ENCODE measurements at places on chromosomes 6 and 20.

DNA sequence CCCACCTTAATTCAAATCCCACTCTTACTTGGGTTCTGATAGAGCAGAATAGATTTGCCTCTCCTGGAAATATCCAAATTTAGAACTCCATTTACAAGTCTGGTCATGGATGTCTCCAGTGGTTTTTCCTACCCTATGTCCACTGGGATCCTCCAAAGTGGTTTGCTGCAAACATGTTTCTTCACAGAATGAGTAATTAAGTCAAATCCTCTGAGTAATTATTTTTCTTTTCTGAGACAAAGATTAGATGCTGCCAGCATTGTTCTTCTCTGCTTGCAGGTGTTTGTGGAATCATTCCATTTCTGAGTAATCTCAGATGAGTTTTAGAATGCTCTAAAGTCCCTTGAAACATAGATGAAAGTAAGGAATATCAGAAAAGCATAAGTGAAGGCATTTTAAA is 21.9 kb downstream of the DTD1 start:
- DNase-seq: no peak

DNA sequence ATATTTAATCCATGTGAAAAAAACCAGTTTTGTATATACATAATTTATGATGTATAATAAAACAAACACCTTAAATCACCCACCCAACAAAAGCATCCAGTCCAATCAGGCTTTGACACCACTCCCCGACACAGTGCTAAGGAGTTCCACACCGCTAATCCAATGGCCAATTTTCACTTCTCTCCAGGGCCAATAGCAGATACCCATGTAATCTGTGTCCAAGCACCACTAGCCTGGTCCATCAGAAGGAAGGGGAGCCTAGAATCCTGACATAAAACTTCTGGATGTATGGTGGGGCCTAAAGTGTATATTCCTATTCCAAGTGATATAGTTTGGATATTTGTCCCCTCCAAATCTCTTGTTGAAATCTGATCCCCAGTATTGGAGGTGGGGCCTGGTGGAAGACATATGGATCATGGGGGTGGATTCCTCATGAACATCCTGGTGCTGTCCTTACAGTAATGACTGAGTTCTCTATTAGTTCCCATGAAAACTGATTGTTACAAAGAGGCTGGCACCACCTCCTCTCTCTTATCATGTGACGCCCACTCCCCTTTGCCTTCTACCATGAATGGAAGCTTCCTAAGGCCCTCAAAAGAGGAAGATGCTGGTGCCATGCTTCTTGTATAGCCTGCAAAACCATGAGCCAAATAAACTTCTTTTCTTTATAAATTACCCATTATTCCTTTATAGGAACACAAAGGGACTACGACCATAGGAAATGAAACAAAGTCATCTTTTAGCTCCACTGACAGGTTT is 20.8 kb downstream of the RALGAPA2 start:
- no peak for DNase-seq

GRCh38 chr20:18692447-18692846 is 104.6 kb downstream of the DTD1 start:
- DNase-seq: no peak

- DNase-seq: no peak
Measured at GRCh38 chr6:116208056-116208785, 45.7 kb downstream of the TSPYL4 start.

DNA sequence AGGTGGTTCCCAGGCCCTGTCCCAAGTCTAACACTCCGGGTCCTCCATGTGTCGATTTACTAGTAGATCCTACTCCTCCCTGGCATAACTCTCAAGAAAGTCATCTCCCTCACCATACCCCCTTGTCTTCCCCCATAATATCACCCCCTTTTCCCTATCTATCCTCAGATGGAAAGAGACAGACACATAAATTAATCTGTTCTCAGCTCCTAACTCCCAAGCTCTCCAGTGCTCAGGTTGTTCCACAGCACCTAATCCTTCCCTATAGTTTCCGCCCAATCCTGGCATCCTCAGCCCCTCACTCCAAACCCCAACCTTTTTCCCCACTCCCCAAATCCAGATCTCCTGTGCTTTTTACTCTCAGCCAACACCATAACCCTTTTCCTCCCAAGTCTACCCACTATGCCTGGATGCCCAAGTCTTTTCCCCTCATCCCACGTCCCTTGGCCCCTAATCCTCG is 808 bp downstream of the ILRUN start:
- DNase-seq: no peak
